Renal cortical epithelial cell (primary cell): ENCODE measurements at places on chromosomes 3 and 15. TPM values are rescaled to one million over a fixed set of nuclear protein-coding genes. Genes with fewer than 3 reads are reported as not detected.

- DNase-seq: peak; percentile 43
Observed at GRCh38 chr15:79682285-79682684, 214.5 kb downstream of the MTHFS start.

- DNase-seq: no peak
Observed at GRCh38 chr3:50302095-50303012, 1.0 kb downstream of the HYAL1 start.

DNA sequence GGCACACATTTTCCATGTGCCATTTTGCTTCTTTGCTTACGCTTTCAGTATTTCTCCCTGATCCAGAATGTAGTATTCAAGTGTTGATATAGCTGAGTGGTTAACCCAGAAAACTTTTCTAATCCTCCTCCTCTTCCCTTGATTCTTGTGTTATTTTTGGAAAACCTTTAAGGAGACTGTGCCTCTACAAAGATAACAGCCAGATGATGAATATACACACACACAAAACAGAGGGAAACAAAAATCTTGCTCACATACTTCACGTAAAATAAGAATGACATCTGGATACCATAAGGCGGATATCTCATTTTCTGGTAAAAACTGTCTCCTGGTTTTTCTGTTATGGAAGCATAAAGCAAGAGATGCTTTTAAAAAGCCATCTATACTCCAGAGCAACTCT is 295.8 kb upstream of the THBS1 start:
- DNase-seq: no peak

DNA sequence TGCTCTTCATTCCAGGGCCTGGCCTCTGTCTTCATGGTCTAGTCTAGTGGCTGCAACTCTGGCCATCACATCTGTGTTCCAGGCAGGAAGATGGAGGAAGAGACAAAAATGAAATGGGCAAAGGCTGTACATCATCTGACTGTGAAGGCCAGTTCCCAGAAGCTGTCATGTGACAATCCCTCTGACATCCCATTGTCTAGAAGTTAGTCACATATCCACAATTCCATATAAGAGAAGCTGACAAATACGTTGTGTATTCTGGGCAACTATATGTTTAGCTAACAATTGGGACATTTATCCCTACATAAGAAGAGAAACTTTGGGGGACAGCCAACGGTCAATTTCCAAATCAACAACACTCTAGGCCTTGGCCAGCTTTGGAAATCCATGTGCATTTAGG is 34.5 kb upstream of the C3orf70 start:
- DNase-seq: no peak

DNA sequence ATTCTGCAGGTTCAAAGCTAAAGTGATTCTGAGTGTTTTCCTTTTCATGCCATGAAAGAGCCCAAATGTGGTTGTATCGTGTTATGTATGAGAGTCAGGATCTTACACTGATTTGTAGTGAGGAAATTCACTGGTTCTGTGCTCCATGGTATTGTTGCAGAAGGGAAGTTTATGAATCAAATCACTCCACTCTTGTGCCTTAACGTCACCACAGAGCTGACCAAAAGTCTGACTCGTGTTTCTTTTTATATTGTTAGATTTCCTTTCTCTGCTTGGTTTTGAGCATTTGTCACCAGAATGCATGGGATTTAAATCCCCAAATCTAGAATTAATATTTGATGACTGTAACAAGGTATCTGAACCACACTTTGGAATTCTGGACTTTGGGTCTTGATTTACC is 29.1 kb upstream of the SLC30A4 start:
- DNase-seq: peak; percentile 2

GRCh38 chr3:59235634-59236012 is 185.8 kb upstream of the CFAP20DC start:
- peak; percentile 21 for DNase-seq

- no peak for DNase-seq
Observed at GRCh38 chr3:50242381-50242770, 6.4 kb downstream of the GNAI2 start.

DNA sequence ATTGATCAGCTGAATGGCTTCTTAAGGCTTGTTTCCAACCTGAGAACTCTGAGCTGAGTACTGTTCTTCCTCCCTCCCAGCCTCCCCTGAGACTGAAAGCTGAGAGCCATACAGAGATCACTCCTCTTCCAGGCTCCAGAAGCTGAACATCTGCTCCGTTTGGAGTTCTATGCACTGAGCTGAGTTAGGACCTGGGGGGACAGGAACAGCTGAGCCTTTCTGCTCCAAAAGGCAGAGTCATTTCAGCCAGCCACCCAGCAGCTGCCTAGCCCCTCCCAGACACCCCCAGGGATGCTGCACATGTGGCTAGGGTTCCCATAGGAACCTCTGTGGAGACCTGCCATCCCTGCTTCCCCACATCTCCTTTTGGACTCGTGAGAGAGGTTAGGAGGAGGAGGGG is 64.2 kb upstream of the GLCE start:
- DNase-seq: no peak

Gene GPR87
- 10.0 and 37.5 TPM in 2 replicates for total RNA-seq

Gene SEMA3G
- total RNA-seq: 0.05 and 0.17 TPM in 2 replicates

Gene GOLGA8G
- total RNA-seq: 0.05 TPM in 1 of 2 replicates, not detected in the other

Gene CYP8B1
- 0.35 and 0.55 TPM in 2 replicates for total RNA-seq

Gene NOX5
- 0.55 TPM in 1 of 2 replicates, not detected in the other for total RNA-seq

Gene BCL2A1
- 9.9 TPM in 1 of 2 replicates, not detected in the other for total RNA-seq
